ENCODE measurements at places on chromosomes 4 and X.

DNA sequence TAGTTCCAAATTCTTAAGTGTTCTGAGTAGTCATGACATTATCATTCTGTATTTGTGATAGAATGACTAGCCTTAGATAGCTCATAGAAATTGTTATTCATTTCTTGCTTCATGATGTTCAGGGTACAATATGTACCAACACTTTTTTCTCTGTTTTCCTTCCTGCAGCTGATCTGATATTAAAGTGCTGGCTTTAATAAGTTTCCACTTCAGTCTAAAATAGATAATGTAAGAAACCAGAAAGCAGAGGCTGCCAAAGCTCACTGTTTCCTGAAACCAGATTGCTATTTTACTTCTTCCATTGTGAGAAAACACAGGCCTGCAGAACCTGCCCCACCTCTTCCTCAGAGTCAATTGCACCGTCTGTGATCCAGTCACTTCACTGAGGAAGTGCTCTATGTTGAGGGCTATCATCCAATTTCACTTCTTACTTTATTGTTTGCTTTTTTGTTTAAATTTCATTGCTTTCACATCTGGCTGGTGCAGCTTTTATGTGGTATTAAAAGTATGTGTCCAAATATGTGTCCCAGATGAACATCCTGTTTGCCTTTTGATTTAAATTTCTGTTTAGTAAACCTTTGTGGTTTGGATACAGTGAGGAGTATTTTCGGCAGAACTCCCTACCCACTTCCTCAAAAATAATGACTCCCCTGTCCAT is 652.1 kb downstream of the ANKRD50 start:
- no peak for DNase-seq

GRCh38 chrX:84064164-84064563 is 123.8 kb downstream of the RPS6KA6 start:
- DNase-seq = no peak

DNA sequence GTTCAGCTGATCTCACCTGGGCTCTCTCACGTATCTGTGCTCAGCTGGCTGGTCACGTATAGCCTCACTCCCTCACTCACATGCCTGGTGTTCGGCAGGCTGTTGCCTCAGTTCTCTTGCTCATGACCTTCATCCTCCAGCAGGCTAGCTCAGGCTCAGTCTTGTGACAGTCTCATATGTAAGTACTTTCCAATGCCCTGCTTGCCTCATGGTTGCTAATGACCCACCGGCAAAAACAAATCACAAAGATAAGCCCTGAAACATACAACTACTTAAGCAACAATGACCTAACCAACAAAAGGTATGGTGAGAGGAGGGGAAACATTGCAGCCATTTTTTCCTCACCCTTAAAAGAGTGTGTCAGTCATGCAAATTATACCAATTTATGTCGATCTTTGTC is 25.0 kb downstream of the MEPE start:
- DNase-seq = no peak

DNA sequence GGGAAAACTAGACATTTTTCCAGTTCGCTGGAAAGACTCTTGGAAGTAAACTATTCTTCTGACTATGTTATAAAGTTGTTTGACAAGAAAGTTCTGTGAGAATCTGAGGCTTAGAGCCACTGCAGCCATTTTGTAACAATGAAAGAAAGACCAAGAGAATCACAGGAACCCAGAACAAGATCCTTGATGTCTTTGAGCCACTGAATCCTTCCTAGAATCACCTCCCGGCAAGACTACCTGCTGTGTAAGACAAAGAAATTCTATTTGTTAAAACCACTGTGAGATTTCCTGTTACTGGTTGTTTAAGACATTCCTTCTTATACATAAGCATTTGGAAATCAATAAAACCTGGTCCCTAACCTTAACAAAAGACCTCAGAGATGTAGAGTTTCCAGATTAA is 175.7 kb upstream of the RASGEF1B start:
- DNase-seq = no peak

GRCh38 chr4:81039351-81039972 is 9.0 kb downstream of the BMP3 start:
- DNase-seq = no peak

GRCh38 chr4:73127839-73128453 is 58.4 kb upstream of the COX18 start:
- DNase-seq = no peak

- no peak for DNase-seq
These were observed 38.6 kb downstream of the SORBS2 start for GRCh38 chr4:185773419-185773818.

DNA sequence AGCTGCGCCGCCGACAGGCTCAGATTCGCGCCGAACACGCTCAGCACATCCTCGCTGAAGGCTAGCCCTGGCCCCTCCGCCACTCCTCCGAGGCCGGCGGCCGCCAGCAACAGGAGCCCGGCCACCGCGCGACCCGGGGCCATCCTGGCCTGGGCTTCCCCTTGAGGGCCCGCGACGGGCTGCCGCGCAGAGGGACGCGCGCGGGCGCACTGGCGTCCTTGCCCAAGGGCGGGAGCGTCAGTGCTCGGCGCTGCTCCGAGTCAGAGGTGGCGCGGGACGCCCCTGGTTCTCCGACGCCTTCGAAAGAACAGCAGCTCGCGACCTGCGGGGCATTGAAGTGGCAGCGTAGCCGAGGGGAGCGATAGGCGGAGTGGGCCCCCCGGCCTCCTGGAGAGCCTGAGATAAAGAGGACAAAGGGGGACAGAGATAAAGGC is 745 bp downstream of the SLC39A8 start:
- peak; percentile 39 for DNase-seq

GRCh38 chr4:135538698-135539097 is 1337.1 kb upstream of the PABPC4L start:
- DNase-seq = no peak

GRCh38 chr4:176631611-176632010 is 161.1 kb downstream of the VEGFC start:
- no peak for DNase-seq

- no peak for DNase-seq
These were observed 250.4 kb downstream of the PTTG2 start for GRCh38 chr4:38210396-38211114.

DNA sequence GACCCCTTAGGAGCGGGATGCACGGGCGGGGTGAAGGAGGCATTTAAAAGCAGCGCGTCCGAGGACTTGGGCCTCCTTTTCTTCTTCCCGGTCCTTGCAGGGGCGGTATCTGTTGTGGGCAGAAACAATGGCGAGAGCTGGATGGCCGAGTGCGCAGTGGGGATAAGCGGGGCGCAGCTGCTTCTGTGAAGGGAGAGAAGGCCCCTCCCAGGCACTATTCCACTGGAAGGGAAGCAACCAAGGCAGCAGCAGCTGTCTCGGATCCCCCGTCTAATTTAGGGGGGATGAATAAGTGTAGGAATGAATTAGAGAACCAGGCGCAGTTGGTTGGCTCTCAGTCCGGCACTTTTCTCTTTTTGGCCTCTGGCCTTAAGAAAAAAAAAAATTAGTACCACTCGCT is 995 bp downstream of the SMARCA5 start:
- DNase-seq = no peak

GRCh38 chrX:49197543-49198087 is 2.4 kb downstream of the SYP start:
- DNase-seq = no peak

- DNase-seq = no peak
These were observed 777.6 kb upstream of the DIAPH2 start for GRCh38 chrX:95907081-95907480.

GRCh38 chrX:100648458-100649417 is 4.7 kb downstream of the SRPX2 start:
- DNase-seq = no peak

DNA sequence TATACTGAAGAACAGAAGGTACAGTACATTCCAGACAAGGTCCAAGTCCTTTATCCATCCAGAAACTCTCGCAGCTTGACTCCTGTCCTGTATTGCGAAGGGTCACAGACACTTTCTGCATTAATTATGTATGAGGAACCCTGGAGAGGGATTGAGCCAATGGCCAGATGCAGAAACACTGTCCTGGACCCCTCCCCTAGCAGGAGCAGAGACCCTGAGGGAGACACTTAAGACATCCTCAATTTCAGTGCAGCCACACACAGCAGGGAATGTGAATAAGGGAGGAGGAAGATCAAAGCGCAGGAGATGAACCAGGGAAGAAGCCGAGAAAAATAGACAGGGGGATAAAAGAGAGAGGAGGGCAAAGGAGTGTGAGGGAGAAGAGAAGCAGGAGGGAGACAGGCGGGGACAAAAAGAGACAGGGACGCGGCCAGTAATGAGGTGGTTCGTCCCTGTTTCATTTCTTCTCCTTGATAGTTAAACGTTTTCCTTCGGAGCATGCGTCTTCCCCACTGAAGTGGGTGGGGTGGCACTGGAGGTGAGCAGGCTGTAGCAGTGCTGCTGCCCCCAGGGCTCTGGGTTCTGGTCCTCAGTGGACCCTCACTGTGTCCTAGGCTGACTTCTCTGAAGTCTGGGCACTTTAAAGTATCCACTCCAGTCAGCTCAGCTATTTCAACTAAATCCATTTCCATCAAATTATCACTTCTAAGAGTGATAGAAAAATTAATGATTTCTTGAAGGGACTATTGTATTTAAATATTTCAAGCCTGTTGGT is 356.4 kb upstream of the NOCT start:
- DNase-seq = no peak

DNA sequence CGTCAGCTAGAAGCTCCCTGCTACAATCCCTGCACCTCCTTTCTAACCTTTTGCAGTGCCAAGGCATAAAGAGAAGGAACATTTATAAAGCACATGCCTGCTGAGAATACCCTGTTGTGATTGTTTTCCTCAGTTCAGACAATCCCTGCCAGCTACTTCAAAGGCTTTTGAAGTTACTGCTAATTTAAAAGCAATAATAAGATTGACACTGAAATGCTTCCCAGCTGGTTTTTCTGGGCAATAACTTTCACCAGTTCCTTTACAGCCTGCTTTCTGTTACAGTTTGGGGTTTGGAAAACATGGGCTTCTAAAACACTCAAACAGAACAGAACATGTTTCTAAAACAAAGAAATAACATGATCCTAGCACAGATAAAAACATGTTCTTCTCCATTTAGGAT is 232.3 kb upstream of the CPEB2 start:
- no peak for DNase-seq

- no peak for DNase-seq
These were observed 791 bp downstream of the GUCY1B1 start for GRCh38 chr4:155759372-155760252.

DNA sequence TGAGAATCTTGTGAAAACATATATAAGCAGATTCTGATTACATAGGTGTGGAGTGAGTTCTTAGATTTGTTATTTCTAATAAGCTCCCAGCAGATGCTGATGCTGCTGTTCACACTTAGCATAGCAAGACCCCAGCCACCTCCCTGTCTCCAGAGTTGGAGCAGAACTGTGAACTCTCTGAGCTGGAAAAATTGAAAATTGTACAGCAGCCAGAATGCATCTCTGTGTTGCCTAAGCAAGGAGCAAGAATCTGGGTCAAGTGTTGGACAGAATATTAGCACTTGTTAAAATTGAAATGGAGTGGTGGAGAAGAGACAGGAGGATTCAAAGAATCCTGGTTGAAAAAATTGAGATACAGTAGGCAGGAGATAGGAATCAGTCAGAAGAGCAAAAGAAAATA is 146.6 kb upstream of the FAM47C start:
- DNase-seq = no peak

DNA sequence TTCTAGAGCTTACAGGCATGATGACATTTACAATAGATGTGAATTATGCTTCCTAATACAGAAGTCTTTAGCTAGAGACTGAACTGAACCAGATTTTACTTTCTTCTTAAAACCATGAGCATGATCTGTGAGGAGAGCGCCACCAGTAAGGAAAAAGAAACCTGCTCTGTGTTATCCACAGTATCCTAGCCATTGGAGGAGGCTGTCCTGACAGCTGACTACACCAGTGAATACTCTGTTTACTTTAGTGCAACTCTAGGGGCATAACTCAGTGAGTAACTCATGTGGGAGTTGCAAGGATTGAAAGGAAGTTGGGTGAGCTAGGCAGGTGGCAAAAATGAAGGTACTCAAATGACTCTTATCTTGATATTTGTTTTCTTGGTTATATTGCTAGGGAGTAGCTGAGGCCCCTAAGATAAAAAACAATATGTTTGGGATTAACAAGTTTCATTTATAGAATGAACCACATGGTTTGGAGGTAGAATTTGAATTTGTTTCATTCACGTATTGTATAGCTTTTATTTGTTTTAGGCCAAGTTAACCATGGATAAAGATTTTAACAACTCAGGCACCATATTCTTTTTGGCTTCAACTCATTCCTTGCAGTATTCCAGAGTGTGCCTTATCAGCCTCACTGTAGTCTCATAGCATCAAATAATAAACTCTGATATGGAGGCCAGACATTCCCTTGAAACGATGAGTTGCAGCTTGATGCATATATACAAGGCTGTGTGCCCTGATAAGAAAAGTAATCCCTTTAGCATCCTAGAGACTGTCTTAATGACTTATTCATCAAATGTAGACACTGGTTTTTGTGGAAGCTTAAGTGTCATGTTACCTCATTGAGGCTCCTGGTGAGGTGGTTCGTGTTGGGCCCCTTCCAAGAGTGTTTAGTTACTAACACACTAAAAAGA is 2.5 kb downstream of the BMP3 start:
- DNase-seq = no peak

DNA sequence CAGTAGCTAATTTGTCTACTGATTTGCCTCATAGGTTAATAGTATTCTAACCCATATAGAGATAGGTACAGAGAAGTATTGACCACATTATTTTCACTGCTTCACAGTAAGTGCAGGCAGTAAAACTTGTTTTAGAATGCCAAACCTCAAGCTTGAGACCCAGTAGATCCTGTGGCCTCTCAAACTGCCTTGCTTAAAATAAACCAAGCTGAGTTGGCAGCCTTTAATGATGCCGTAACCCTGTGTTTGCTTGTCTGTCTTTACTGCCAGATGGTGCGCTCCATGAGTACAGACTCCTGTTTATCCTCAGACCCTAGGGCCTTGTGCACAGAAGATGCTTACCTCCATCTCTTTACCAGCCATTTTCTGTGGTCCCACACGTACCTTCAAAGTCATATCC is 50.8 kb downstream of the ANXA3 start:
- DNase-seq = no peak

- no peak for DNase-seq
These were observed 81.0 kb downstream of the PCDH18 start for GRCh38 chr4:137451172-137451825.

DNA sequence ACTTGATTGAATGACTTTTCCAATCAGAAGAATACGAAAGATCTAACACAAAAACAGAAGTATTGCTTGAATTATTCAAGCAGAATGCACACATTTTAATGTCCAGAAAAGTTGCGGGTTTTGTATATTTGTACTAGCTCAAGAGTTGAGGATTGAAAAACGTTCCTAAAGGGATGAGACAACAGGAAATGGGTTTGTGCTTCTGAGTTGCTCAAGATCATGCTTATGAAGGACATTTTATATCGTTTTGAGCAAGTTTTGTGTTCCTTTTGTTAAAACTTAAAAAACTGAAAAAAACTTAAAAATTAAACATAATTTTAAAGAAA is 353 bp upstream of the SMIM10 start:
- no peak for DNase-seq

DNA sequence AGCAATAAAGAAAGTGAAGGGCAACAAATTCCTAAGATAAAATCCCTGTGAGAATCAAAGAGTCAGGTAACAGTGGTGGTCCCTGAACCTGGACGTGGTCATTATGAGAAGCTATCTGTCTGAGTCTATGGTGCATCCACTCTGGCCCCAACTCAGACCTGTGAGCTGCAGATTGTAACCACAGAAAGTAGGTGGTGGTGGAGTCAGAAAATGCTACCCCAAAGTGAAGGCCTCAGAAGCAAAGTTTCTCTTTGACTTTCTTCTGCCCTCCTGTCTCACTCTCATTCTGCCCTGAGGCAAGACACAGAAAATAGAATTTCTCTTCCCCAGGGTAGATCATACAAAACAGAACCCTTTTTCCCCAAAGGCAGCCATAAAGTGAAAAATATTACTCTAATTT is 84.1 kb upstream of the NEIL3 start:
- DNase-seq = no peak

- DNase-seq = peak; percentile 44
These were observed 8.0 kb upstream of the NEUROG2 start for GRCh38 chr4:112523764-112524505.
